H1 (cell line): ENCODE measurements at places on chromosomes 6 and 20. TPM values are rescaled to one million over a fixed set of nuclear protein-coding genes. Genes with fewer than 3 reads are reported as not detected.

SLC32A1 gene
- 0.09 and 0.19 TPM in 2 replicates for polyA plus RNA-seq

EFCAB8 gene
- polyA plus RNA-seq: 0.02 and 0.06 TPM in 2 replicates

RSPO3 gene
- polyA plus RNA-seq: 0.02 TPM in 1 of 2 replicates, not detected in the other

TUBB2B gene
- 722 and 951 TPM in 2 replicates for polyA plus RNA-seq

TRIM40 gene
- not detected in 2 replicates for polyA plus RNA-seq

CNBD2 gene
- 3.2 and 4.5 TPM in 2 replicates for polyA plus RNA-seq

NR2E1 gene
- polyA plus RNA-seq: not detected in 2 replicates

CLVS2 gene
- 0.20 and 0.30 TPM in 2 replicates for polyA plus RNA-seq

BHLHE23 gene
- polyA plus RNA-seq: 0.36 TPM in 1 of 2 replicates, not detected in the other

B3GALT4 gene
- polyA plus RNA-seq: 2.2 and 3.2 TPM in 2 replicates

MYLK4 gene
- polyA plus RNA-seq: 0.11 TPM in 2 replicates

BPI gene
- not detected in 2 replicates for polyA plus RNA-seq

PTCRA gene
- polyA plus RNA-seq: not detected in 2 replicates

PCMTD2 gene
- 21.4 and 24.6 TPM in 2 replicates for polyA plus RNA-seq

ZSCAN23 gene
- 0.61 and 0.74 TPM in 2 replicates for polyA plus RNA-seq

KCNQ5 gene
- 0.36 and 0.83 TPM in 2 replicates for polyA plus RNA-seq

HCRTR2 gene
- polyA plus RNA-seq: 0.08 and 0.23 TPM in 2 replicates

SHLD1 gene
- polyA plus RNA-seq: 4.4 and 6.5 TPM in 2 replicates

ADGRF1 gene
- not detected in 2 replicates for polyA plus RNA-seq

DEFB124 gene
- not detected in 2 replicates for polyA plus RNA-seq

WASF1 gene
- 35.5 and 39.9 TPM in 2 replicates for polyA plus RNA-seq

SLC52A3 gene
- polyA plus RNA-seq: 2.3 and 4.2 TPM in 2 replicates

EYA4 gene
- polyA plus RNA-seq: 0.06 and 0.09 TPM in 2 replicates

CCDC170 gene
- polyA plus RNA-seq: 0.03 and 0.06 TPM in 2 replicates

PI16 gene
- 0.05 and 0.06 TPM in 2 replicates for polyA plus RNA-seq

NKAIN2 gene
- polyA plus RNA-seq: 0.03 and 0.20 TPM in 2 replicates

HCK gene
- 4.3 and 4.4 TPM in 2 replicates for polyA plus RNA-seq

LRP11 gene
- 10.8 and 11.0 TPM in 2 replicates for polyA plus RNA-seq

MOG gene
- 0.17 and 0.19 TPM in 2 replicates for polyA plus RNA-seq

LY6G6C gene
- 0.23 and 0.49 TPM in 2 replicates for polyA plus RNA-seq

LHFPL5 gene
- polyA plus RNA-seq: 0.03 TPM in 1 of 2 replicates, not detected in the other

TBPL1 gene
- 19.5 and 32.5 TPM in 2 replicates for polyA plus RNA-seq

NKAIN4 gene
- polyA plus RNA-seq: 17.0 and 21.9 TPM in 2 replicates

UBE2C gene
- 312 and 326 TPM in 2 replicates for polyA plus RNA-seq

ADGB gene
- not detected in 2 replicates for polyA plus RNA-seq

TRIM15 gene
- polyA plus RNA-seq: 0.18 and 0.19 TPM in 2 replicates

TAGAP gene
- not detected in 2 replicates for polyA plus RNA-seq

TREM2 gene
- polyA plus RNA-seq: 0.20 and 0.24 TPM in 2 replicates

NEDD9 gene
- 3.6 and 5.7 TPM in 2 replicates for polyA plus RNA-seq

MAK gene
- 0.03 and 0.08 TPM in 2 replicates for polyA plus RNA-seq
